ENCODE measurements at places on chromosomes 7 and 10.

- DNase-seq: no peak
Observed at GRCh38 chr7:141312828-141313521, 238.2 kb upstream of the AGK start.

DNA sequence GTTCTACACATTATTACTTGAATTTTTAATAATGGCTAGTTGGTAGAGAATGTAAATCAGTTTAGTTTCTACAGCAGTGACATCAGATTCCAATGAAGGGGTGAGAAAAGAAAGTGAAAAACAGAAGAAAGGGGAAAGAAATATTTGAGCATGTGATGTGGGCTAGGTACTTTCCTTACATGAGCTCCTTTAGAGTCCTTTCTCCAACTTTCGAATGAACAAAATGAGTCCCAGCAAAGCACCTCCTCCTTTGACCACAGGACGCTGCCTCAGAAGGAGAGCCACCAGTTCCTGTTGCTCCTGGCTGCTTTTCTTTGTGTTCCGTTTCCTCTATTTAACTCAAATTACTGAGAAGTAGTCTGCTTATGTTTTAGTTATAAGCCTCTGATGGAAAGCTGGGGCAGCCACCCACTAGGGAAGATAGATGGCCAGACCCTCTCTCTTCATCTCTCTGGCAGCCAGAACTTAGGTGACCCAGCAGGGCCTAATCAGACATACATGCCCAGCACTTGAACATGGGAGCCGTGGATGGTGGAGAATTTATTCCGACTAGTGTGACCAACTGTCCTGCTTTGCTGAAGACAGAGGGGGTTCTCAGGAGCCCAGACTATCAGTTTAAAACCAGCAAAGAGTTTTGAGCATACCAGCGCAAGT lies 82.4 kb upstream of the NME8 start:
- no peak for DNase-seq

DNA sequence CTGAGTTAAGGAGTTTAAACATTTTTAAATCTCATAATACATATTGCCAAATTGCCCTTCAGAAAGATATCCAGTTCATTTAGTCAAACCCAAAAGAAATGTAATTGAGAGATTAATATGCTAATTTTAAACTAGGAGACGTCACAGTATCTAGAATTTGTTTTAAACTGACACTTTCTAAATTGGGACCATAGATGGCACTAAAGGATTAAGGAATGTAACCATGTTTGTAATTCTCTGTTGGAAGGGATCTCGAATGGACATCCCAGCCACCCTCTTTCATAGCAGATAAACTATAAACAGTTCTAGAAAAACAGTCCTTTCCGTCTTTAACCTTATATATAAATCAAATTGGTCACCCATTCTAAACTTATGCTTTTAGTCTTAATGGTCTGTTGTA lies 30.0 kb upstream of the SAMD9L start:
- DNase-seq: no peak

DNA sequence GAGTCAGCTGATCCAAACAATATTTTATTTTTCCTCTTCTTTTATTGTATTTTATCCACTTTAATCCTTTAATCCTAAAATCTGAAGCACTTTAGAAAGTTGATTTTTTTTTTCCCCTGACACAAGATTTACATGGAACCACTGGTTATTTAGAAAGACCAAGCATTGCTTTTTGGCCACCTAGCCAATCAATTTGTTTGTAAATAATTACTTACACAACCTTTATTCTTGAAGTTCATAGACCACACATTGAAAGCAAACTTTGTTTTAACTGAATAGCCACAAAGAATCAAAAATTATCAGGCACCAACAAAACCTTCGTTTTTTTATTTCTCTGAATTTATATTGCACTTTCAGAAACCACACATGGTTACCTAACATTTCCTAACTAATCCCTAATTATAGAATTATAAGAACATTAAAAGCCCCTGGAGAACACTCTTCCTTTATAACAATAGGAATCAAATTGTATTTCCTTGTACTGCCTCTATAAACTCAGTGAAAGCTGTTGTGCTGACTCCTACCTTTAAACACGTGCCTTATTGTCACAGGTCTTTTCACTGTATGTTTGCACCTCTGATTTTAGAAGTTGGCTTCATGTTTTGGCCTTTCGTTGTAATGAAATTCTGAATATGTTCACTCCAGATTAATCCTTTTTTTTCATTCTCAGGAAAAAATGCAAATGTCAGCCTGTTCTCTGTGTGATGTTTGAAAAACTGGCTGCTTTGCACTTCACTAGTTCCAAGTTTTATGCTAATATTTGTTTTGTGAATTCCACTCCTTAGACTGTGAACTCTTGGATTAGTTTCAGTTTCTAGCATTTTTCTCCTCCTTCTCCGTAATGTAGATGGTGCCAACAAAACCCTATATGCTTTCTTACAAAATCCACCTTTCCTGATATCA lies 1511.9 kb downstream of the REEP3 start:
- no peak for DNase-seq

DNA sequence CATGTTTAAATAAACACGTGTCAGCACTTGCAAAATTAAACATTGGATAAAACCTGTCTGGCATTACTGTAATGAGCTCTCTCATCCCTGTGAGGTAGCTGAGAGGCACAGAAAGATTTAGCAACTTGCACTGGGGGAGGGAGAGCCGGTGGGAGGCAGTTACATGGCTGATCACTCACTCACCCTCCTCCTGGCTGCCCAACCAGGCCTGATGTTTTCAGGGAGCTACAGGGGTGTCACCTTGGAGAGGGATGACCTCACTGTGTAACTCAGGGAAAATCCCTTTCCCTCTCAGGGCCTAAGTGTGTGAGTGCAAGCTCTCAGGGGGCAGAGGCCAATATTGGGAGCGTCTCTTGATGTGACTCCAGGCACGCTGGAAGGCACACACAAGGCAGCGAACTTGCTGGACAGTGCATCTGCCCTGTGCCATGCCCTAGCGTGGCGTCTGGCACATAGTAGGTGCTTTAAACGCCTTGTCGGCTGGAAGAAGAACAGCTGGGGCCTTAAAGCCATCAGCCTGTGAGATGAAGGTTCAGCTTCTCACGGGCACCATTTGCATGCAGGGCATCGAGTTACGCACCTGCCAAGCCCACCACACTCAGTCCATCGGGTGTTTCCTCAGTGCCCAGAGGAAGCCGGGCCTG lies 51.1 kb downstream of the ELFN1 start:
- DNase-seq: no peak

GRCh38 chr7:148042935-148043631 lies 547.5 kb upstream of the C7orf33 start:
- no peak for DNase-seq

DNA sequence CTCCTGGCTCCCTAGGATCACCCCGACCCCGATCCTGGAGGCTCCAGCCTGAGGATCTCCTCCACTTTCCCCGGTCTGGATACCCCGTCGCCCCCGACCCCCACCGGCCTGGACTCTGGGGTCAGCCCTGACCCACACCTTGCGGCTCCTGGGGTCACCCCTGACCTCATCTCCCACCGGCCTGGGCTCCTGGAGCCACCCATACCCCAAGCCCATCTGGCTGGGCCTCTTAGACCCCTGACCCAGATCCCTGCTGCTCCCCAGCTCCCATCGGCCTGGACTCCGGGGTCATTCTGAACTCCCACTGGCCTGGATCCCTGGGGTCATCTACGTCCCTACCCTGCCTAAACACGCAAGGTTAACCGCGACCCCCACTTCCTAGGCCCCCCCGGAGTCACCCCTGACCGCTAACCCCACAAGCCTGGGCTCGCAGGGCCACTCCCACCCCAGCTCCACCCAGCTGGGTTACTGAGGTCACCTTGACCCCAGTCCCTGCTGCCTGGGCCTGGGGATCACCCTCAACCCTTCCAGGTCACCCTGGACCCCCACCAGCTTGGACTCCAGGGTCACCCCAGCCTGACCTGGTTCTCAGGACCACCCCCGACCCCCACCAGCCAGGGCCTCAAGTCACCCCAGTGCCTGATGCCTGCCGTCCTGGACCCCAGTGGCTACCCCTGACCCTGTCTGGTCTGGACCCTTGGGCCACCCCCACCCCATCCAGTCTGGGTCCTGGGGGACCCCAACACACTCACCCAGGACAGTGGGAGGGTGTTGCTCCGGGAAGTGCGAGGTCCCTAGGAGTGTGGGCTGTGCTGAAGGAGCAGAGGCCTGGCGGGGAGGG lies 1.2 kb downstream of the FOXK1 start:
- DNase-seq: peak; percentile 55

DNA sequence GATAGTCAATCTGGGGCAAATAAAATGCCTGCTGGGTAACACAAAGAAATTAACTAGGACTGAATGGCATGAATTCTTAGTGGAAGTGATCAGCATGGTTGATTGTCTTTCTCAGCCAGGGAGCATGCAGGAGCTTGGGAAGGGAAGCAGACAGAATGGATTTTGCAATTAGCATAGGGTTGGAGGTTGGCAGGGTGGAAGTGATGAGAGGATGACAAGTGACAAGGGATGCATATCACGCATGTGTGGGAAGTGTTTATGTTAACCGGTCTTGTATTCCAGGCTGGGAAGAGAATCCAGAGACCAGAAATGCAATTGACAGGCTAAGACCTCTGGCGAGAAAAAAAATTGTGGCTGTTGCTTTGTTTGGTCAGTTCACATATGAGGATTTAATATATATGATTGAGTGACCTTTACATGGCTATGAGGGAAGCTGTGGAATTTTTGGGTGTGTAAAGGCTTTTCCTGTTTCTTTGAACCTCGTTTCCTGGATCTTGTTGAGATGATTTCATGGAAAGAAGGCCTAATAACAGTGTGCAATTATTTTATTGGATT lies 8.3 kb downstream of the MDFIC start:
- no peak for DNase-seq

GRCh38 chr10:21150166-21150565 lies 253.1 kb upstream of the NEBL start:
- DNase-seq: no peak

GRCh38 chr10:665579-666091 lies 23.8 kb downstream of the DIP2C start:
- peak; percentile 72 for DNase-seq

DNA sequence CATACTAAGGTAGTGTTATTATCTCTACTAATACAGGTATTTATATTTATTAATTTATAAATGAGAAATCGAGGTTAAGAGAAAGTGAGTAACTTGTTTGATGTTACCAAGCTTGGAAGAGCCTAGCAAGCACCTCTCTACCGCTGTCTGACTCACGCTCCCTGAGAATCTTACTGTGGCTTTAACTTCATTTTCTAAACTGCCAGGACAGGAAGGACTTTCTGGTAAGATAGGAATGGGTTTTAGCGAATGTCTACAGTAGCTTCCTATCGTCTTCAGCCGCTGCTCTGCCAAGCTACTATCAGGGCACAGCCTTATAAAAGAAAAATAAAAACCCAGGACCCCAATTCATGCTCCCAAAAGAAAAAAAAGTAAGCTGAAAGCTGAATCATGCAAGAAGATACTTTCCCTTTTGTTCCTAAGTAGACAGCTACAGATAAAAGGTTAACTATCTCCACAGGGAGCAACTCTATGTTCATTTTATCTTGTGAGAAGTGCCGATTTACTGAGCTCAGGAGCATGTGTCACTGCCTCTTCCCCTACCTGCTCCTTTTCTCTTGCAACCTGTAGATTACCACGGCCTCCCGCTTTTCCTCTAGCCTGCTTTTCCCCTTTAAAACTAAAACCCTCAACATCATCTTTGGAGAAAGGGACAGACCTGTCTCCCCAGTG lies 60.2 kb downstream of the THNSL1 start:
- no peak for DNase-seq

DNA sequence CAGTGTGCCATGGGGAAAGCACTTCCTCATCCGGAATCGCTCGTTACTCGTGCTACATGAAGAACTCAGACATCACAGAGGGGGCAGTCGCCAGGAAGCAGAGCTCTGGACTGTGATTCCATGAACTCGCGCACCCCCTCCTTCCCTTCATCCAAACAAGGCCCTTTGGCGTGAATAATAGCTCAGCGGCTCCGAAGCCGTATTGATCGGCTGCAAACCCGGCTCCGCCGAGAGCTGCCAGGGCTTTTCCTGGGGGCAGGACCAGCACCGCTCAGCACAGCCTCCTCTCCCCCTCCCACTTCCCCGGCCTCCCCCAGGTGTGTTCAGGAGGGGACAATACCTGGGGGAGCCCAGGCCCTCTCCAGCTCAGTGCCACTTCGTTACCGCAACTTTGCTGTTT lies 129.0 kb upstream of the TCF7L2 start:
- DNase-seq: no peak

Data from adrenal gland (tissue), 19 donors.